ENCODE measurements at places on chromosomes 3 and 15.
A peak's percentile ranks its signal among the peaks of the same experiment; 100 is the strongest.

GRCh38 chr3:10192953-10193691 is 28.4 kb downstream of the IRAK2 start:
- peak overlapping the region; percentile 99 for H3K27ac ChIP-seq
- peak; percentile 69 for DNase-seq
- H3K4me3 ChIP-seq = peak overlapping the region; percentile 78
- peaks cover 4% of the 10 kb centered on the region for H3K36me3 ChIP-seq
- peaks cover 61% of the 10 kb centered on the region for H3K4me1 ChIP-seq

DNA sequence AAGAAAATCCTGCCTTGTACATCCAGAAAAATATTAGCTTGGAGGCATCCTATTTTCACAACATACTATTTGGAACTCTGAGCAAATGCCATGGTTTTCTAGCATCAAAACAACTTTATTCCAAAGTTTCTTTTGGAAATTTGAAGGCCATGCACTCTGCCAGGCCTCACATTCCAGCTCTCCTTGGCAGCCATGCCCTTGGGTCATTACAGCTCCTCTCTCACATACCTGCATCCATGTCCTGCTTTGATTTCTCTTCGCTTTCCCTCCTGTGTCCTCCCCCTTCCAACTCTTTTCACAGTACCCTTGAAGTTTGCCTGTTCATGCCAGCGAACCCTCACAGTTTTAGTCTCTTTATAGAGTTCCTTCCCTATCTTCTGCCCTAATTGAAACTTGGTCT is 70.9 kb upstream of the TPRG1 start:
- DNase-seq = no peak
- H3K27ac ChIP-seq = no peak overlapping the region
- no peaks in the 10 kb centered on the region for H3K36me3 ChIP-seq
- H3K27me3 ChIP-seq = peaks cover 17% of the 10 kb centered on the region
- H3K4me1 ChIP-seq = no peaks in the 10 kb centered on the region
- no peak overlapping the region for H3K4me3 ChIP-seq

DNA sequence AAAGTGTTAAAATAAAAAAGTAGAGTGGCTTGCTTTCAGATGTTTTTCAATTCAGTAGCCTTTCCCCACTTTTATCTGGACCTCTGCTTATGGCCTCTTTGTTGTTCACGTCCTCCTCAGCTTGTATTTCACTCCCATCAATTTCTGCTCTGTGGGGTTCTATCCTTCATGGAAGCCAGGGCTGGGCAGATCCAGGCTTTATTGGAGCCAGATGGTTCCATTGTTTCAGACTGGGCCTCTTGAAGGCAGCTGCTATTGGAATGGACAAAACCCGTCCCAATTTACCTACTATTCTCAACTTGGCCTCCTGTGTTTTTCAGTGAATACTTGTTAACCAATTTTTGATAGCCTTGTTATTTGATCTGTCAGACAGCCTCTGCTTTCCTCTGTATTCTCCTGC is 10.9 kb upstream of the AADACL2 start:
- peaks cover 4% of the 10 kb centered on the region for H3K27me3 ChIP-seq
- H3K27ac ChIP-seq = no peak overlapping the region
- no peak overlapping the region for H3K4me3 ChIP-seq
- DNase-seq = no peak
- H3K4me1 ChIP-seq = no peaks in the 10 kb centered on the region

GRCh38 chr15:70151003-70151402 is 53.3 kb upstream of the TLE3 start:
- no peak overlapping the region for H3K27ac ChIP-seq
- DNase-seq = no peak
- no peak overlapping the region for H3K4me3 ChIP-seq
- H3K4me1 ChIP-seq = no peaks in the 10 kb centered on the region

GRCh38 chr15:81504170-81504905 is 130.3 kb upstream of the TMC3 start:
- DNase-seq = no peak
- no peaks in the 10 kb centered on the region for H3K36me3 ChIP-seq
- no peaks in the 10 kb centered on the region for H3K4me1 ChIP-seq
- no peak overlapping the region for H3K4me3 ChIP-seq
- peaks cover 6% of the 10 kb centered on the region for H3K27me3 ChIP-seq
- H3K27ac ChIP-seq = no peak overlapping the region

DNA sequence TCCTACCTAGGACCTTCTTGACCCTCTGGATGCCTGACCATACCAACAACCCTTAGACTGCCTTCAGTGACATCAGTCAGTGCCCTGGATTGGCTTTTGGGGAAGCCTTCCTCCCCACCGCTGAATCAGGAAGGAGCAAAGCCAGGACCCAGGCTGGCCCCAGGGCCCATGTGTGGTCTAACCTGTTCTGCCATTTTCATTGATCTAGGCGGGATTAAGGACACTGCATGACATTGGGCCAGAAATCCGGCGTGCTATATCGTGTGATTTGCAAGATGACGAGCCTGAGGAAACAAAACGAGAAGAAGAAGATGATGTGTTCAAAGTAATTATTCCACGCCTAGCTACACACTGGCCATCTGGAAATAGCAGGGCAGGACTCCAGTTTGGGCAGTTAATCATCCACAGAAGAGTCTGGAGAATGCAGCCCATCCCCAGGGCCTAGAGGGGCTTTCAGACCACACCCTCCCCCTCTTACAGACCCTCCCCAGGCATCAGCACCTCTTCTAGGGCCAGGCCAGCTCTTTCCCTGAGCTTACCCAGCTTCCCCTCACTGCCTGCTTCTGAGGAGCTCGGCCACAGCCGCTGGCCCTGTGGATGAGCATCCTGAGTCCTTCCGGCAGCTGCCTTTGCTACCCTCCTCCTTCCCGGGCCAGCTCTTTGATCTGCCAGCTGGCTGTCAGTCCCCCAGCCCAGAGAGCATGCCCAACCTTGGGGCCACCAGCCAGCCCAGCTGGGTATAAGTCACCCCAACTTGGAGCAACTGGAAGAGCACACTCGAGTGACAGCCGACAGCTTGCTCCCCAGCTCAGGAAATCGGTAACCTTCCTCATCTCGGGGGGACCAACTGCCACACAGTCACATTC is 45.9 kb downstream of the CHDH start:
- no peak for DNase-seq
- no peak overlapping the region for H3K27ac ChIP-seq
- H3K27me3 ChIP-seq = peaks cover 2% of the 10 kb centered on the region
- H3K4me1 ChIP-seq = no peaks in the 10 kb centered on the region
- H3K4me3 ChIP-seq = no peak overlapping the region

DNA sequence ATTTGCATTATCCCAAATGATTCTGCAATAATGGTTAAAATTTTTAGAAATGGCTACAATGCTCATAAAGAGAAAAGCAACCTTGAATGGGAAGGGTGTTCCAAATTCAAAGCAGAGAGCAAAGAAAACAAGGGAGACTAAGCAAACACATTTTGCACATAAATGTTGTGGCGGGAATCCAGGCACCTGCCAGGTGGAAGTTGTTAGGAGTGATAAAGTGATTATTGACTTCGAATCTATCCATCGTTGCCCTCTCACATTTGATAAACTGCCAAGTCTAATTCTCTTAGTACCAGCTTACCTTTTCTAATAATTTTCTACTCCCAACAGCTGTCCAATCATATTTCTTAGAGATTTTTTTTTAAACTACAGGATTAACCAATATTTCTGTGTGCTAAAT is 244.5 kb downstream of the CACNA2D3 start:
- H3K27ac ChIP-seq = no peak overlapping the region
- no peak for DNase-seq
- H3K4me3 ChIP-seq = no peak overlapping the region

- peaks cover 23% of the 10 kb centered on the region for H3K4me1 ChIP-seq
- peak overlapping the region; percentile 28 for H3K27ac ChIP-seq
- DNase-seq = no peak
- H3K27me3 ChIP-seq = no peaks in the 10 kb centered on the region
These were observed 48.0 kb downstream of the ARHGAP31 start for GRCh38 chr3:119342176-119342575.

DNA sequence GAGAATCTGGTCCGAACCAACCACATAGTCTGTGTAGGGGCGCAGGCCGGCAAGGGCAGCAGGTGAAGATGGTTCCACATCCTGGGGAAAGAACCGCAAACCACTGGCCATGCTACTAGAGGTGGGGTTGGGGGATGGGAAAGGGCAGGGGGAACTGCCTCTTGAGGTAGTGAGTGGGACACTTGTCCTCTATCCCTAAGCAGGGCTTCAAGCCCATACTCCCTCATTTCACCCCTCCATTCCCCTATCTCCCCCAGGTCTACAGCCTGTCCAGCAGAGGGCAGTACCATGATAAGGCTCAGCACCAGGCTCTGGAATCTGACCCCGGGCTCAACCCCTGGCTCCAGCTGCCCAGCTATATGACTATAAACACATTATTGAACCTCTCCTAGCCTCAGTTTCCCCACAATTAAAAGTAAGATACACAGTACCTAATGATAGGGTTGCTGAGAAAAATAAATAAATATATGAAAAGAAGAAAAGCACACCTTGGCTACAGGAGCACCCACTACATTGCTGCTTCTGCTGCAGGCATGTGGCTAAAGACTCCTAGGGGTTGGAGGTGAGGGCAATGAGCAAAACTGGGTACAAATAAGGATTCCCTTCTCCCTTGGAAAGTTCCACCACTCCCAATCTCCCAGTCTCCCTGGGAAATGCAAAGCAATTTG is 6.3 kb downstream of the GORASP1 start:
- H3K27me3 ChIP-seq = no peaks in the 10 kb centered on the region
- peaks cover 31% of the 10 kb centered on the region for H3K4me1 ChIP-seq
- peak; percentile 52 for DNase-seq
- no peak overlapping the region for H3K4me3 ChIP-seq
- H3K27ac ChIP-seq = peak overlapping the region; percentile 32

DNA sequence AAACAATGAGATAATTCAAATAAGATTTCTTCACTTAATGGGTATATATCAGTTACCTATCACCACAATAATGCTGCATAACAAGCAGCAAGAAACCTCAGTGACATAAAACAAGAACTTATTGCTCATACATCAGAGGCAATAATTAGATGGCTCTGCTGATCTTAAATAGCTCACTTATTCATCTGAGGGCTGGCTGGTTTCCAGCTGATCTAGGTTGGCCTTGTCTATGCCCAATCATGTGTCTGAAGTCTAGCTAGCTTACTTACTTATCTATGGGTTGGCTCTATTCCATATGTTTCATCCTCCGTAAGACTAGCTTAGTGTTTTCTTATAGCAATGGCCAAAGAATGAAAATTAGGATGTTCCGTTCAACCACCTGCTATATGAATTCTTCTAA is 109.4 kb upstream of the AGTR1 start:
- no peaks in the 10 kb centered on the region for H3K27me3 ChIP-seq
- DNase-seq = no peak

- H3K27ac ChIP-seq = no peak overlapping the region
- no peak for DNase-seq
- H3K36me3 ChIP-seq = peaks cover 2% of the 10 kb centered on the region
- peaks cover 2% of the 10 kb centered on the region for H3K4me1 ChIP-seq
- H3K27me3 ChIP-seq = peaks cover 6% of the 10 kb centered on the region
- no peak overlapping the region for H3K4me3 ChIP-seq
These were observed 38.9 kb upstream of the SSR3 start for GRCh38 chr3:156593814-156594213.

DNA sequence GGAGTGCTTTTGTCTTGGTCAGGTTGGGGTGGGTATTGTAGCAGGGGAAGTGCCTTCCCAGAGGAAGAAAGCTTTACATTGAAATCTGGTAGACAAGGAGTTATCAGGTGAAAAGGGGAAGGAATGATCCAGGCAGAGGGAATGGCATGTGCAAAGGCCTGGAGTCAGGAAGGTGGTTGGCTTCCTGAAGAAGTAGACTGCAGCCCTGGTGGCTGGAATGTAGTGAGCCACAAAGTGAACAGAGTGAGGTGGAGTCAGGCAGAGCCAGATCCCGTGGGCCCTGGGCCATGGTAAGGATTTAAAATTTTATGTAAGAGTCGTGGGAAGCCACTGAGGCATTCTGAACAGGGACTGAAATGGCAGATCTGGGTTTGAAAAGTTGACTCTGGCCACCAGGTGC is 58.3 kb downstream of the RAB11A start:
- peaks cover 4% of the 10 kb centered on the region for H3K4me1 ChIP-seq
- no peak for DNase-seq
- H3K27me3 ChIP-seq = no peaks in the 10 kb centered on the region
- peak overlapping the region; percentile 28 for H3K27ac ChIP-seq
- no peak overlapping the region for H3K4me3 ChIP-seq
- H3K36me3 ChIP-seq = no peaks in the 10 kb centered on the region

GRCh38 chr15:44137750-44138149 is 57.3 kb downstream of the FRMD5 start:
- no peak overlapping the region for H3K27ac ChIP-seq
- H3K27me3 ChIP-seq = no peaks in the 10 kb centered on the region
- H3K4me1 ChIP-seq = no peaks in the 10 kb centered on the region
- DNase-seq = no peak

- H3K27ac ChIP-seq = peak overlapping the region; percentile 97
- peaks cover 26% of the 10 kb centered on the region for H3K4me1 ChIP-seq
These were observed 150.8 kb downstream of the LEKR1 start for GRCh38 chr3:156976933-156977332.

GRCh38 chr3:186824430-186825139 is 17.9 kb upstream of the ADIPOQ start:
- no peak overlapping the region for H3K27ac ChIP-seq
- H3K36me3 ChIP-seq = no peaks in the 10 kb centered on the region
- peaks cover 12% of the 10 kb centered on the region for H3K27me3 ChIP-seq
- no peak for DNase-seq
- peak overlapping the region; percentile 37 for H3K4me3 ChIP-seq
